HCT116 (cell line): ENCODE measurements at places on chromosomes 12 and 14.

DNA sequence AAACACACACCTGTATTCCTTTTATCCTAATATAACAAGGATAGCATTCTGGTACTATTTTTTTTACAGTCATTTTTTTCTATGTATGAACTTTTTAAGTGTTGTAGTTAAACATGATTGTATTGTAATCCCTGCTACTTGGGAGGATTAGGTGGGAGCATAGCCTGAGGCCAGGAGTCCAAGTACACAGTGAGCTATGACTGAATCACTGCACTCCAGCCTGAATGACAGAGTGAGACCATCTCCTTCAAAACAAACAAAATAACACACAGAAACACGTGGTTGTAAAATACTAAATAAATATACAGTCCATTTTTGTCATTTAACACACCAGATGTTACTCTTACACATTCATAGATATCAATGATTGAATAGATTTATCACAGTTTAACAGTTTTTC, 56.9 kb downstream of the MAP4K5 start:
- no peak for DNase-seq

DNA sequence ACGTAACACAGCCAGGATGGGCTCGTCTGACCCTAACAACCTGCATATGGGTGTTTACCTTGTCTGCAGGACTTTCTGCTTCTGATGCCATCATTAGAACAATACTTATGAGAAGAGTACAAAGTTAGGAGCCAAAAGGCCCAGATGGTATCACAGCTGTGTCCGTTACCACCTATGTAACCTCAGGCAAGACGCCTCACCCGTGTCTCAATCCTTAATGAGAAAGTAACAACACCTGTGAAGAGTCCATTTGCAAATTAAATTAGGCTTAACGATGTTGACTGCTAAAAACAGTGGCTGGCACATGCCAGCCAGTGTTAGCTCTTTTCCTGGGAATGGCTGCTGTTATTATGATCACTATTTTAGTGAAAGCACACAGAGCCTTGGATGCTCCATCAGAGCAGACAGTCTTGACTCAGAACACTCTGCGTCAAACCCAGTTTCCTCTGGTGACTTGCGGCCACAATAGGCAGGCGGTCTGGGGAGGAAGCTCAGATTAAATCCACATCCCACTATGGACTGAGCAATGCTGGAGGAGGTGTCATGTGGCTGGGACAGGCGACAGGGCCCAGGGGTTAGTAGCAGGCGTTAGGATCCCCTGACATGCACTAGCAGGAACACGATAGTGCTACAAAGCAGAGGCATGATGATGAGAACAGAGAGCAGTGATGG, 125.3 kb downstream of the SLC15A4 start:
- DNase-seq = no peak

DNA sequence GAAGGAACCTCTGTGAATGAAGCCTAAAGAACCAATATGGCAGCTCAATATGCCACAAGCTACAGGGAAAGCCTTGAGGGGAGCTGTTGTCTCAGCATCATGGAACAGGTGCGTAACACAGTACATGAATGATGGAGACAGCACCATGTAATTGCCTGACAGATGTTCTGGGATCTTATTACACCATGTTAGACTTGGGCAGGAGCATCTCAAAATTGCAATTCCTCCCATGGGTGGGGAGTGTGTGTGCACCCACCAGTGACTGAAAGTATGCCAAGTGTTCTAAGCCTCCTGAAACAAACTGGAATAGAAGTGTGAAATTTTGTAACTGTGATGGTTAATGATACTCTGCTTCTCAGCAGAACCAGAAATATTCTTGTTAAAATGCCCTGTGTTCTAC, 151.0 kb upstream of the SRRM4 start:
- no peak for DNase-seq

- DNase-seq = no peak
Observed at GRCh38 chr14:25521616-25522015, 471.7 kb upstream of the STXBP6 start.

DNA sequence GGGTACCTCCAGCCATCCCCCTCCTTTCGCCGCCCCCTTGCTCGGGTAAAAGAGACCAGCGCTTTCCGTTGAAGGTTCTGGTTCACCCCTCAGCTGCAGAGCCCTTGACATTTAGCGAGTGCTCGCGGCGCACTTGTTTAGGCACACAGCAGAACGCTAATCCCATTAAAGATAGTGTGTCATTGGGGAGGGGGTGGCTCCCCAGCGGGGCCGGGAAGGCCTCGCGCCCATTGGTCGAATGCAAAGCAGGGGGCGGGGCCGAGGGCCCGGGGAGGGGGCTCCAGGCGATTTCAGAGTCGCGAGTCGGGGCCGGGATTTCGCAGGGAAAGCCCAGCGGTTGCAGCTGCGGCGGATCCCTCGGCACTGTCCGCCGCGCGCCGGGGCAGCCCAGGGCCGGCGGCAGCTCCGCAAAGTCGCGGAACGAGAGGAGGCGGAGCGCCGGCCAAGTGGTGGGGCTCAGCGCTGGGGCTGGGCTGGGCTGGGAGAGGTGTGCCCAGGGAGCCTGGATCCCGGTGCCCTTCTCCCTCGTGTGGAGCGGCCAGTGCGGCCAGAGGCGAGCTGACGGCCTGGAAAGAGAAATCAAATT, 122.9 kb downstream of the TSPAN9 start:
- DNase-seq = no peak

GRCh38 chr14:52310541-52310940, 3.6 kb upstream of the PTGER2 start:
- DNase-seq = no peak

DNA sequence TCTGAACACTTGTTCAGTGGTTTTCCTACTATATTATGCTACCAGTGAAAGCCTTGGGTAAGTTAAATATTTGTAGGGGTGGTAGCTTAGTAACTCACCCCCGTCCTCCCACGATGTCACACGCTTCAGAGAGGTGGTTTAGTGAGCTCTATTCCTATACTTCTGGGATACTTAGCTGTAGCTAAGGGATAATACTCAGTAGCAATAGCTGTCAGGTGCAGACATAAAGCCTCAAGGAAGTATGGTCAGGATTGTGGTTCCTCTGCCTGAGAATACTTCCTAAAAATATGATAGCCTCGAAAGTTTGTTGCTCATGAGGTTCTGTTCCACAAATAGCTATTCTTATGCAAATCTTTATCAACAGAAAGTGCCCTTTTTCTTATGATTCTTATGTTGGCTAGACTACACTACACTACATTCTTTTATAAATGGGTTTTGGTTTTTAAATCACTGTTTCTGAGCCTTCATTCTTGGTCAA, 11.9 kb downstream of the DLST start:
- DNase-seq = no peak

GRCh38 chr14:26332966-26333365, 264.9 kb downstream of the NOVA1 start:
- no peak for DNase-seq

DNA sequence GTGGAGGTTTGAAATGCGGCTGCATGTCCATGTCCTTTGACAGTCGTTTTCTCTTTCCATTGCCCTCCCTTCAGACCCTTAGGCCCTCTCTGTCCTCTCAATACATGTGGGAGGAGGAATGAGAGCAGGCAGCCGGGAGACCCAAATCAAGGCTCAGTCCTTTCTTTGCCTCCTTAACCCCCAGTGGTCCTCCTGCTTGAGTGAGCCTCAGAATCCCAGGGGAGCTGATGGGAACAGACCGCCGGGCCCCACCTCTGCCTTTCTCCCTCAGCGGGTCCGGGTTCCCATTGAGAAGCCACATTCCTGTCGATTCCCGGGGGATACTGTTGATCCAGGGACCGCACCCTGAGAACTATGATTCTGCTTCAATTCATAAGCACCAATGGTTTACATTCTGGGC, 77.9 kb upstream of the RFLNA start:
- no peak for DNase-seq

- DNase-seq = no peak
Observed at GRCh38 chr14:75720842-75721498, 59.9 kb downstream of the TTLL5 start.

GRCh38 chr12:25101092-25101445, 93.9 kb downstream of the DNAI7 start:
- DNase-seq = no peak

- no peak for DNase-seq
Observed at GRCh38 chr14:96058576-96059200, 19.5 kb downstream of the C14orf132 start.

- no peak for DNase-seq
Observed at GRCh38 chr14:103626146-103626850, 2.7 kb upstream of the KLC1 start.

GRCh38 chr14:95885278-95885677, 8.6 kb downstream of the TUNAR start:
- DNase-seq = no peak

DNA sequence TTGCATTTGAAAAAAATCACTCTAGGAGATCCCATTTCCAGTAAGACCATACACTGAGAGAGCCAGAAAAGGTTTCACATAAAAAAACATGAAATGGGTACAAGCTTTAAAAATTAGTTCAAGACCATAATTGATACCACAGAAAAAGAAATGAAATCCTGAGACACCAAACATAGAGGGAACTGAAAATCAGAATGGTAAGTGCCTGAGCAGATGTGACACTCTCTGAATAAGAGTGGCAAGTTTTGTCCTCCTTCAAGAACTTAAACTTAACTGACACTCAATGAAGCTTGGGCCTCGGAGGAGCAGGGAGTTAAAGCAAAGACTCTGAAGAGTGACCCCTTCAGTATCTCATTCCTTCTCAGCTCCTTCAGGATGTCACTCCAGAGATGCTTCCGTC, 23.2 kb upstream of the PTGDR start:
- no peak for DNase-seq

- peak; percentile 6 for DNase-seq
Observed at GRCh38 chr14:39956372-39956771, 524.1 kb upstream of the FBXO33 start.

- DNase-seq = no peak
Observed at GRCh38 chr14:72111911-72112310, 179.7 kb downstream of the RGS6 start.

- DNase-seq = no peak
Observed at GRCh38 chr14:104192883-104193245, 54.5 kb downstream of the KIF26A start.
